Retina (tissue), 1 donor: ENCODE measurements at places on chromosomes 1 and 21.

DNA sequence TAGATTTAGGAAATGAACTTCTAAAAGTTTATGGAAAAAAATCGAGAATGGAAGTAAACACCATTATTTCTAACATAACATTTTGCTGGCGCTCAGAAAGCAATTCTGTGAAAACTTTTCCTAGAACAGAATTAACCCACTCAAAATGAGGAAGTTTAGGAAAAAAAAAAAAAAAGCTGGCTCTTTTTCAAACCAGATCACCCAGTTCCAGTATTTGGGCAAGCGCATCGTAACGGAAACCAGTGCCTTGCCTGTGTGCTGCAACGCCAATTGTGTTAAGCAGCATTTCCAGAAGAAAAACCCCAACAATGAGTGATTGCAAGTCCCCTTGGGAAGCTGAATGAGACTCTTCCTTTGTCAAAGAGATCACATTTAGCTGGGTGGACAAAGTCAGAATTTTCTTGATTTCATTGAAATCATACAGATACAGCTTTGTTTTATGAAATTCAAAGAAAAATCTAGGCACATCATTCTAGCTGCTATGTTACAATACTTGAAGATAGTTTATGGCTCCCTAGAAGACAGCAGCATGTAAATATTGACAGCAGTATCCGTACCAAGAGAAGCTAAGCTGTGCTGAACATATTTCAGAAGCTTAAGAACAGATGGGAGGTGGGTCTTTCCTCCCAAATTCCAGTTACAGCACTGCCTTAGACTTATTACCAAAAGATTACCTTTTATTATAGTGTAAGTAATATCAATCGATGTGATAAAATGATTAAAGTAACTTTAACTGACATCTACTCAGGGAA, 113.4 kb downstream of the ERG start:
- DNase-seq, result no peak

DNA sequence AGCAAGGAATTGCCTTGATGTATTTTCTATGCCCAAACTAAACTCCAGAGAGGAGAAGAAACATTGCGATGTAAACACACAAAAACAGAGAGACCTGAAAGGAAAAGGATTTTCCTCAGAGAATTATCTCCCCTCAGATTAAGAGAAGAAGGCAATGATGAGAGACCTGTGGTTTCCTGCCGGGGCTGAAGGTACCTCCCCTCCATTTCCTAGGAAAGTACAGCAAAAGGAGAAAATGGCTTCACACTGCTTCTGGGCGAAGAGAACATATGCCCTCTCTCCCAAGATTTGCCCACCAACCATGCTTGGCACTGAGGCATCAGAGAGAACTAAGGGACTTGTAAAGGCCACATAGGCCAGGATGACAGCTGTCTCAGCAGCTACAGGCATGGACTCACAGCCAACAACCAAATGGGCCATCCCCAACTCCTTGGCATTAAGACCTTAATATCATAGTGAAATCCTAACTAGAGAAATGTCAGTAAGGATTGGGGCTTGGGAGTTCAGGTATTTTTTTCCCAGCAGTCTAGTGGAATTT, 523.0 kb downstream of the PTPRC start:
- no peak for DNase-seq

- no peak for DNase-seq
These were observed 425 bp upstream of the TADA1 start for GRCh38 chr1:166876540-166876838.

DNA sequence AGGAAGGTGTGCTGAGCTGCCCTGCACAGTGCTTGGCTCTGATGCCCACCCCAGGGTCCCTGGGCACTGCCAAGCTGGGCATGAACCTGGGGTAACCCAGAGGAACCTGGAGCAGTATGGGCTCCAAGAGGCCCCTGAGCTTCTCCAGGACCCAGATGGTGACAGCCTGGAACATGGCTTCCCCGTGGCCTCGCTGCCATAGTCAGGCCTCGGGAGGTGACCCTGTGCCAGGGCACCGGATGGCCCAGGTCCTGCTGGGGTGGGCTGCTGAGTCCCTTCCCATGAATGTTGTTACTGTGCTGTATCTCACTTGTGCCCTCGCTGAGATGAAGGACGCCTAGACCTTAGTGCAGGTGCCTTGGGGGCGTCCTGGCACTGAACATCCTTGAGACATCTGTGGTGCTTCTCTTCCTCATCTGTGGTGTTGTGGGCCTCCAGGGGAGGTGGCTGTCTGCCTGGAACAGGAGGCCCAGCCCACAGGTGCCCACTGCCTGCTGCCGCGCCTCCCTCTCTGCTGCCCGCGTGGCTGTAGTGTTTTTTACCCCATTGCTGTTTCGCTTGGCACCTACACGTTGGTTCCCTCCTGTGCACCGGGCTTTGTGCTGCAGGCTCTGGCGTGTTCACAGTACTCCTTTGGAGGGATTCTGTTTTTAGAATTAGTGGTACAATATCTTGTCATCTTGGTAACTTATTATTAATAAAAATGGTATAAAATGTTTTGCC, 160.3 kb downstream of the PCBP3 start:
- no peak for DNase-seq

GRCh38 chr1:29269382-29269781, 33.1 kb downstream of the PTPRU start:
- no peak for DNase-seq
